ENCODE measurements at places on chromosomes 1 and 21. TPM values are rescaled to one million over a fixed set of nuclear protein-coding genes. Genes with fewer than 3 reads are reported as not detected.
A peak's percentile ranks its signal among the peaks of the same experiment; 100 is the strongest.

DNA sequence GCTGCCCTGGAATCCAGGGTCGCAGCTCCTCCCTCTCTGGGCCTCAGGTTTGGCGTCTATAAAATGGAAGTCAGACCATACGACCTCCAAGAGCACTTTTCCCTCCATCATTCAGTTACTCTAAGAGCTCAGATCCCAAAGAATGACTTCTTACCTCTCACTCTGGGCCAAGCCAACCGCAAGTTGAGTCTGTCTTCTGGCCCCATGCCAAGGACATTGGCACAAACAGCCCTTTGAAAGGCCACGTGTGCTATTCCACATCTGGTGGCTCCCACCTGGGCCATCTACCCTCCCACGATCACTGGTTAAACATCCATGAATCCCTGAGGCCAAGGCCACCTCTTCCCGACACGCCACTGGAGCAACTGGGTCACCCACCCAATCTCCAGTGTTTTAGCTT, 12.4 kb downstream of the SLC2A7 start:
- H3K4me1 ChIP-seq: no peaks in the 10 kb centered on the region
- no peaks in the 10 kb centered on the region for H3K36me3 ChIP-seq
- no peak overlapping the region for H3K27ac ChIP-seq
- DNase-seq: no peak

DNA sequence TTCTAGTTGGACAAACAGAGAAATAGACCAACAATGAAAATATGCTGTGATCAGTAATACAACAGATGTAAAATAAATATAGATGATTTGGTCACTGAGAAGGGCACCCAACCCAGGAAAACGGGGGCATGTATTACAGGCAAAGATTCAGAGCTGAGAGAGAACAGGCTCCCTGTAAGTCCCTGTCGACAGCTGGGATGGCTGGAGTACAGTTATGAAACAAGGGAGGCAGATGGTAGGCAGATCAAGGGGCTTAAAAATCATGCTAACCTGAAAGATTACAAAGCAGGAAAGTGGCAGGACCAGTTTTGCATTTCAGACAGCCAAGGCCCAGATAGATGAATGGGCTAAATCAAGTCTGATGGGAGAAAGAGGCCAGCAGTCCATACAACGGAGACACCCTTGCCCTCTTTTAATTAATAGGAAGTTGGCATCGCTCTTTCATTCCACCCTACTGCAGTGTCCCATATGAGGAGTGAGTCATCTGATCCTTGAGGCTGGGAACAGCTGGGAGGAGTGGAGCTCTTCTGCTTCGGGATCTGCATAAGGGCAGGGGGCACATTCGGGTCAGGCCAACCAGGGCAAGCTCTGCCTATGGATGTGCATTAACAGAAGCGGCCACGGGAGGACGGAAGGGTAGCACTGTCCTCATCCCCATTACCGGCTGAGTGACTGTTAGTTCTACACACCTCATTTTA, 171.1 kb downstream of the DAB1 start:
- no peak overlapping the region for H3K4me3 ChIP-seq
- no peaks in the 10 kb centered on the region for H3K27me3 ChIP-seq
- no peak for DNase-seq
- H3K27ac ChIP-seq: no peak overlapping the region
- no peaks in the 10 kb centered on the region for H3K4me1 ChIP-seq
- H3K36me3 ChIP-seq: no peaks in the 10 kb centered on the region

DNA sequence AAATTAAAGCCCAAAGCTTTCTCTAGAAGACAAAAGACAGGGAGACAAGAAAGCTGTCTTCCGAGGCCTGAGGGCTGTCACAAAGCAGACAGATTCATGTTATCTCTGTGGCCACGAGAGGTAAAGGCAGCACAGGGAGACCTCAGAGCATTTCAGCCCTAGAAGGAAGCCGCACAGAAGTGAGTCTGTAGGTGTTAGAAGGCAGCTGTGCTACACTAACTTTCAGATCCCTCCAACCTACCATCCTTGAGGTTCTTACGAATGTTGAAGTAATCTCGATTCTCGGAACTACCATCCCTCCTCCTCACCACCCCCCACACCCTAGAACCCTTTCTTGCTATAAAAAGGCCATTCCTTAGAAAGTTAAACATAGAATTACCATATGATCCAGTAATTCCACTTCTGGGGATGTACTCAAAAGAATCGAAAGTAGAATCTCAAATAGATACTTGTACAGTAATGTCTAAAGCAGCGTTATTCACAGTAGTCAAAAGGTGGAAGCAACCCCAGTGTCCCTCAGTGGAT, 21.5 kb upstream of the LYST start:
- no peaks in the 10 kb centered on the region for H3K27me3 ChIP-seq
- H3K36me3 ChIP-seq: no peaks in the 10 kb centered on the region
- H3K27ac ChIP-seq: no peak overlapping the region
- peaks cover 3% of the 10 kb centered on the region for H3K4me1 ChIP-seq
- no peak overlapping the region for H3K4me3 ChIP-seq
- no peak for DNase-seq

DNA sequence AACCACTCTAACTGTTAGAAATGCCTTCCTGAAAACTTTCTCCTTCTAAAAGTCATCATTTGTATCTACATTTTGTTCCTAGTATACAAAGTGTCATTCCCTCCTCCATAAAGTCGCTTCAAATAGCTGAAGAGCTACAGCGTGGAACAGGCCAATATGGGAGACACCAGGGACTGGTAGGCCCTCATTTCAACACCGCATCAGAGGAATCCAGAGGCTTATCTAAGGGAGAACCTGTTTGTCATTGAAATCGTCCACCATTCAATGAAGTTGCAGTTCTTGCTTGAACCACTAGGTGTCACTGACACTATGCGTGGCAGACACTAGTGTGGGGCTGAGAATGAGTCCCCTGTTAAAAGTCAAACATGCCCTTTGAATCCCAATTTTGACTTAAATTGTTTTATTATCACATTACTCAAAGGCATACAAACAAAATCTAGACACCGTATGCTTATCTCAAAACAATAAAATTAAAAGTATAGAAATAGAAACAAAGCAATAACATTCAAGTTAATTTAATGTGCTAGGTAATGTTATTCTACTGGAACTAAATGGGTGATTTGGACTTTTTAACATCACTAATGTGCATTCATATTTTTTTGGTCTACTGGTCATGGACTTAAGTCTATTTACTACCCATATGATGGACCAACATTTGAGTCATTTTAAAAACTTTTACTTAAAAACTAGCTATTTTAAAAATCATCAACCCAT, 182.3 kb downstream of the FCRL5 start:
- H3K4me1 ChIP-seq: no peaks in the 10 kb centered on the region
- H3K27ac ChIP-seq: no peak overlapping the region

The CRNN gene
- not detected for total RNA-seq

The REN gene
- not detected for total RNA-seq

- no peak overlapping the region for H3K4me3 ChIP-seq
- H3K27ac ChIP-seq: no peak overlapping the region
- no peak for DNase-seq
- H3K4me1 ChIP-seq: no peaks in the 10 kb centered on the region
These were observed 68.0 kb downstream of the RUNX3 start for GRCh38 chr1:24861821-24862727.

GRCh38 chr1:206573319-206573718, 38.9 kb downstream of the EIF2D start:
- no peak overlapping the region for H3K4me3 ChIP-seq
- no peak for DNase-seq
- no peaks in the 10 kb centered on the region for H3K36me3 ChIP-seq

- H3K27ac ChIP-seq: no peak overlapping the region
- no peak overlapping the region for H3K4me3 ChIP-seq
- DNase-seq: no peak
- no peaks in the 10 kb centered on the region for H3K27me3 ChIP-seq
These were observed 54.2 kb downstream of the SEC16B start for GRCh38 chr1:177915641-177916040.

The SLC25A24 gene
- 40.3 TPM for total RNA-seq

The FLVCR1 gene
- total RNA-seq: 6.1 TPM

DNA sequence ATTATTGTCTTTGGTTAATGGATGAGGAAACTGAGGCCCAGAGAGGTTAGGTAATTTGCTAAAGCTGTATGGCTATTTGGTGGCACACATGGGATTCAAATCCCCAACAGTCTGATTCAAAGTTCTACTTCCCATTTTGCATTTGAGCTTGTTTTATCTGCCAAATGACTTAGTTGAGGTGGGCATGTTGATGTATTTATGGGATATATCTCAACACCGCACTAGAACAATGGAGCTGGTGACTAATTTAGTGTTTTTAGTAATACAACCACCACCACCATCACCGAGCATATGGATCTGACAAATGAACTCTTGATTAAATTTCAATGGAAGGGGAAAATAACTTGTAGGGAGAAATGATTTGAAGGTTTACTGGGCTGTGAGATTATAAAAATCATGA, 26.8 kb downstream of the THEM4 start:
- no peaks in the 10 kb centered on the region for H3K4me1 ChIP-seq
- no peak for DNase-seq
- no peak overlapping the region for H3K4me3 ChIP-seq
- no peak overlapping the region for H3K27ac ChIP-seq
- H3K36me3 ChIP-seq: no peaks in the 10 kb centered on the region
- H3K27me3 ChIP-seq: no peaks in the 10 kb centered on the region

DNA sequence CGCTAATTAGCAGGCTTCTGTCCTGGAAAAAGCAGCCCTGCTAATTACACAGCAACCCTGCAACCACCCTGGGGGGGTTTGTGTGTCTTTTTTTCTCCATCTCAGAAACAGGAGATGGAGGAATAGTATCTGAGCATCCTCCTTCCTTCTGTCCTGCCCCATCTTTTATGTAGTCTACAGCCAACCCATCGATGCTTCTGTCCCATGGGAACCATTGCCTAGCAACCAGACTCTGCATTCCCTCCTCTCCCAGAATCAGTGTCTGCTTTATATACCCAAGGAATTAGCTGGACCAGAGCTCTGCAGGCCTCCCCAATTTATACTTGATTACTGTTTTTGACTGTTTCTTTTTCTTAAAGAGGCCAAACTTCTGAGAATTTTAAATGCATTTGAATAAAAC, 35.1 kb downstream of the LRRC38 start:
- DNase-seq: no peak
- H3K27ac ChIP-seq: no peak overlapping the region
- no peak overlapping the region for H3K4me3 ChIP-seq
- no peaks in the 10 kb centered on the region for H3K4me1 ChIP-seq
- no peaks in the 10 kb centered on the region for H3K27me3 ChIP-seq
- H3K36me3 ChIP-seq: no peaks in the 10 kb centered on the region

The CYB561D1 gene
- total RNA-seq: 6.6 TPM

DNA sequence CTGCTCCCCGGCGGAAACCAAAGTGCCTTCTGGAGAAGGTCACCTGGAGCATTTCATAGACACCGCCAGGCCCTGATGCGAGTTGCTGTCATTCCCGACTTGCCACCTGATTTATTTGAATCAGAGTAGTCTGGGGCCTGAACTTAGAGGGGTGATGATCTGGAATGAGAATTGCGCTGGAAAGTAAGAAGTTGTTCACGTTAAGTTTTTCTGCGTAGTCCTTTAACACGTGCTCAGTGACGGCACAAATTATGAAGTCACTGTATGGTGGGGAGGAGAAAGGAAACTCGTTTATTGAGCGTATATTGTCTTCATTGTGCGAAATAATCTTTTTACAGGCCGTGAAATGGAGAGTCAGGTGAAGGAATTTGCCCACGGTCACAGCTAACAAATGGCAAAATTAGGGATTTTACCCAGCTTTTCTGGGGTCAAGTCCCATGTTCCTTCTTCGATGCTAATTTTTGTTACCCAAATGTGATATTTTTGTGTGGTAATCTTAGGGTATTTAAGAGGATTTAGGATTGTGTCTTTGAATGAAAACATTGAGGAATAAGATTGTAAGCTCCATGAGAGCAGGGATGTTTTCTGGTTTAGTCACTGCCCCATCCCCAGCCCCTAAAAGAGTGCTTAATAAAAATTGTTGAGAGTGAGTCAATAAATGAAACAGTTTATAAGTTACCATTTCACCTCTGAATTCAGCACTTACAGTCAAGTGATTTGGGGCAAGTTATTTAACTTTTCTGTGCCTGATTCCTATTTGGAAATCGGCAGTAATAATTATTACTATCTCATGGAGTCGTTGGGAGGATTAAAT, 46.4 kb upstream of the NBL1 start:
- H3K4me1 ChIP-seq: no peaks in the 10 kb centered on the region
- no peaks in the 10 kb centered on the region for H3K36me3 ChIP-seq
- H3K4me3 ChIP-seq: peak overlapping the region; percentile 72
- no peak for DNase-seq

DNA sequence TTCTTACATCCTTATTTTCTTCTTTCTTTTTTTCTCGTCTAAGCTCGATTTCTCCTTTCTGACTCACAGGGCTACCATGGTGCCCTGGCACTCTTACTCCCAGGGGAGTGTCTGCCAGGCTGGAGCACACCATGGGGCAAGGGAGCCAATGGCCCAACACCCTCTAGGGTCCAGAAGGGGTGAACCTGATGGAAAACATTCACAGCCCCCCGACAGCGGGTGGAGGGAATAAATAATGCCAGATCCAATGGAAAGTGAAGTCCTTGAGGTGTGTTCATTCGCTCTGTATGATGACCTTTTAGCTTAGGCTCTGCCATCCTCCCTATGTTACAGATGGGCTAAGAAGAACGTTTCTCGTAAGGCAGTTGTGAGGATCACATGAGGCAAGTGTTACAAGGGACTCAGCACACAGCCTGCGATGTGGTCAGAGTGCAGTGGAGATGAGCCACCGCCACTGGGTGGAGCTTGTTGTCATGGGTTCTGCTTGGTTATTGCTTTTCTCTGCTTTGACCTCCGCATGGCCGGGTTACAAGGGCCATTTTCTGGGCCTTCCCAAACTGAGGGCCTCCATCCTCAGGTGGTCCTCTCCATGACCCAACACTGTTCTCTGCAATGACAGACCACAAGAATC, 3.5 kb upstream of the FCMR start:
- no peak for DNase-seq
- no peaks in the 10 kb centered on the region for H3K36me3 ChIP-seq
- no peaks in the 10 kb centered on the region for H3K27me3 ChIP-seq
- H3K4me1 ChIP-seq: no peaks in the 10 kb centered on the region
- no peak overlapping the region for H3K4me3 ChIP-seq
- no peak overlapping the region for H3K27ac ChIP-seq

The NPL gene
- 8.2 TPM for total RNA-seq

The TIMM17A gene
- 26.2 TPM for total RNA-seq

DNA sequence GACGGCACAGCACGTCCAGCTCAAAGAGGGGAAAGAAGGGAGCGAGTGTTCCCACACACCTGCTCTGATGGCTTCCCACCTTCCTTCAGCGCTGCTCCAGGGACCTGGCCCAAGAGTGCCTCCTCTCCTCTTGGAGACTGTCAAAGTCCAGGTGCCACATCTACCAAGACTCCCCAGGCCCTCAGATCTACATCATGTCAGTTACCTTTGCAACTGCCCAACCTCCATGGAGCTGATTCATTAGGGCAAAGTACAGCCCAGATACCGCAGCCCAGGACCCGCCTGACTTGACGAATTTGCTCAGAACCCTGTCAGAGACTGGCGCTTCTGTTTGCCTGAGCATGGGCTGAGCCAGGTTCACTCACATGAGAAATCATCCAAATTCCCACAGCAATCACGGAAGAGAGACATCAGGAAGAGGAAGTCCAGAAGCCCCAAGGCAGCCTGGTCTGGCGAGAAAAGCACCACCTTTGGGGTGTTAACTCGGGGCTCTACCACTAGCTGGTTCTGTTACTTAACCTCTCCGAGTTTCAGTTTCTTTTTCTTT, at the start of gene SEC16B:
Gene SEC16B (minus strand): TSS at position 234 of the 547 bp plus-strand sequence. CDS start 2,077 bp downstream, outside the sequence.
- no peaks in the 10 kb centered on the region for H3K27me3 ChIP-seq
- no peak within 1 kb of the TSS for H3K27ac ChIP-seq
- no peak for DNase-seq
- H3K4me3 ChIP-seq: no peak within 1 kb of the TSS
- H3K4me1 ChIP-seq: no peaks in the 10 kb centered on the region
